Activated naive CD4-positive, alpha-beta T cell treated with anti-CD3 and anti-CD28 coated beads, Interleukin-2, amount 50 U/mL, for 16 hours (primary cell): ENCODE measurements at places on chromosomes 3 and 15.

DNA sequence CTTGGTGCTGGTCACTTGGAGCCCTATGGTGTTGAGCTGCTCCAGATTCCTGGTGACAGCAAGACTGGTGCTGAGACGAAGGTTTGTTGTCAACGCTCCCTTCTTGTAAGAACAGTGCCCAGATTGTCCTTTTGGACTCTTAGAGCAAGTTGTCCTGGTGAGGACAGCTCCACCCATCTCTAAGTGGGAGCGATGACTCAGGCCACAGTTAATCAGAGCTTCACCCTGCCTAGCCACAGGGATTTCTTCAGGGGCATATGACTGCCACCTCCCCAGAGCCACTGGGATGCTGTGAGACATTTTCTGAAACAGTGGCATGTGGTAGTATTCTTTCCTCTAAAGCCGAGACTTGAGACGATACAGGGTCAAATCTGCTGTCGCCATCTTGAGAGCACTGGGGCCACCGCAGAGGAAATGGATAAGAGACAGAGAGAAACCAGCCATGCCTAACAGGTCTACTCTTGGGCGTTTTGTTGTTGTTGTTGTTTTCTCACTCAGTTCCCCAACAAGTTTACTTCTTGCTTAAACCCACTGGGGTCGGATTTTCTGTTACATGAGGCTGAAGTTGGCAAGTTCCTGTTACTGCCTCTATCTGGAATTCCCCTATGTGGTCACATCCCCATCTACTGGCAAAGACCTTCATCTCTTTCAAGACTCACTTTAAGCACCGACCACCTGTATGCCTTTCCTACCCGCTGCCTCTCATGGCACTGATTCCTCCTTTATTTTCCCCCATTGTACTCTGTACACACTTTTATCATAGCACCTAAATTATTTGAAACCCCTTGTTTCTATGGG lies 16.0 kb upstream of the PCOLCE2 start:
- DNase-seq = no peak

GRCh38 chr3:29381595-29381994 lies 100.7 kb downstream of the RBMS3 start:
- DNase-seq = no peak

- DNase-seq = no peak
Observed at GRCh38 chr15:47924381-47924780, 196.4 kb upstream of the SLC24A5 start.

- DNase-seq = no peak
Observed at GRCh38 chr3:37987315-37987697, 3.3 kb upstream of the VILL start.

DNA sequence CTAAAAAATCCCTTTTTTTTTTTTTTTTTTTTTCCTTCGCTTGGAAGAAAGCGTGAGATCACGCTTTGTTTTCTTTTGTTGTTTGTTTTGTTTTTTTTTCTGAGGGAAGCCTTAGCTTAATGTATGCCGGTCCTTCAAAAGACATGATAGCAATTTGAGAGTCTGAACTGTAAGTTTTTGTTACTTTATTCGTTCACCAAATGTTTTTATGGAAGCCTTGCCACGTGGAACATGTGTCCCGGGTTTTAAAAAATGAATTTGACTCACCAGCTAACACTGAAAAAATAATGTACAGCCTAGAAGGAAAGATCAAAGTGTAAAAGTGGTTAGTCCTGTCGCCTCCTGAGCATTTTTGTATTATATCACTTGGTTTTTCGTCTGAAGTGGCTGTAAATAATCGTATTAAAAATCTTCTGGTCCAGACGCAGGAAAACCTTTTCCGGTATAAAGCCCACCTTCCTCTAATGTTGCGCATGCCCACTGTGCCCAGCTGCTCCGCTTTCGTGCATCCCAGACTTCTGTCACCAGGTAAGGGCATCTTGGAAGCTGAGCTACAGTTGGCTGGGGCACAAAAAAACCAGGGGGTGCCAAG lies 795 bp upstream of the MYNN start:
- no peak for DNase-seq
